ENCODE measurements at places on chromosomes 5 and 9. TPM values are rescaled to one million over a fixed set of nuclear protein-coding genes. Genes with fewer than 3 reads are reported as not detected.

DNA sequence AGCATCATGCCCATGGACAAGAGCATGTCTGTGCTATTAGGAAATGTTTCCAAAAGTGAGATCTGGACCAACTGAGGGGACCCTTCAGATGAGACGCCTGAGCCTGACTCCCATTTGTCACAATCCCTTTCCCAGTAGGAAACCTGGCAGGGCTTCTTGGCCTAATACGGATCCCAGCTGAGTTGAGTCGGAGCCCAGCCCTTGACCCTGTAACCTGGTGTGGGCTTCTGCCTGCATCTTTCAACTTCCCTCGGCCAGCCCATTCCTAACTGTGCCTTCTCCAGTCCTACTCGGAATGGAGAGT, 148.3 kb downstream of the IRX2 start:
- no peak for DNase-seq
- H3K27ac ChIP-seq: no peak overlapping the region
- H3K4me1 ChIP-seq: peaks cover 6% of the 10 kb centered on the region
- no peaks in the 10 kb centered on the region for H3K27me3 ChIP-seq

- no peaks in the 10 kb centered on the region for H3K4me1 ChIP-seq
- peak; percentile 49 for DNase-seq
- peak overlapping the region; percentile 65 for H3K4me3 ChIP-seq
- peaks cover 12% of the 10 kb centered on the region for H3K36me3 ChIP-seq
- no peaks in the 10 kb centered on the region for H3K27me3 ChIP-seq
These were observed 53.0 kb downstream of the CDC14B start for GRCh38 chr9:96566498-96567202.

GRCh38 chr5:83556190-83556589, 84.6 kb downstream of the VCAN start:
- peaks cover 56% of the 10 kb centered on the region for H3K36me3 ChIP-seq
- no peak for DNase-seq
- no peak overlapping the region for H3K4me3 ChIP-seq
- no peaks in the 10 kb centered on the region for H3K4me1 ChIP-seq
- H3K27me3 ChIP-seq: no peaks in the 10 kb centered on the region
- no peak overlapping the region for H3K27ac ChIP-seq

DNA sequence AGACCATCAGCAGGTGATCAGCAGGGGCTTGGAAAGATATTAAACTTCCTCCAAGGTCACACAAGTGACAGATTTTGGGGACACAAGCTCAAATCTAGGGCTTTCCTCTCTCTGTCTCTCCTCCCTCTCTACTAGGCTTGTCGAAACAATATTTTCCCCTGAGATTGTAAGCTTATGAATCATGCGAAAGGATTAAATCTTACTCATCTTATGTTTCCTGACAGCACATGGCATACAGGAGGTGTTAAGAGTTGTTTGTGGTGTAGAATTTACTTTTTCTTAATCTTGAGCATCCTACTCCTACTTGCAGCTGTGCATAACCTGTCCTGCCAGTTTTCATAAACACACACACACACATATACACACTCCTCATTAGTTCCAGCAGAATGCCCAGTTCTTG, 186.3 kb downstream of the MARCHF11 start:
- no peaks in the 10 kb centered on the region for H3K36me3 ChIP-seq
- H3K4me1 ChIP-seq: no peaks in the 10 kb centered on the region
- no peak overlapping the region for H3K4me3 ChIP-seq

GRCh38 chr5:59609501-59610265, 283.8 kb downstream of the PDE4D start:
- no peak overlapping the region for H3K4me3 ChIP-seq
- DNase-seq: no peak
- no peak overlapping the region for H3K27ac ChIP-seq
- H3K36me3 ChIP-seq: no peaks in the 10 kb centered on the region

DNA sequence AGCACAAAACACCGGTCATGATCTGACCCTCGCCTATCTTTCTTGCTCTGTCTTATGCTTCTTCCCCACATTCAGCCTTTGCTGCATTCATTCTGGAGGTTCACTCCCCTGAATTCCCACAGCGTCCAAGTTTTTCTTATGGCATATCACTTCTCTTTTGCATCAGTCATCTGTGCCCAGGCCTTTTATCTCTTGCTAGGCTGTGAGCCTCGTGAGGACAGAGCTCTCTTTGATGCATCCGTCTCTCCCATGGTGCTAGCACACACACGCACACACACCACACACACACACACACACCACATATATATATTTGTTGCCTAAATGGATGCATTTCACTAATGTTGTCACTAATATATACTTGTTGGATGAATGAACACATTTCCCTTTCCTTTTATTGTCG, 45.8 kb upstream of the ATG10 start:
- H3K4me3 ChIP-seq: no peak overlapping the region
- no peak overlapping the region for H3K27ac ChIP-seq
- no peaks in the 10 kb centered on the region for H3K4me1 ChIP-seq
- no peak for DNase-seq

GRCh38 chr9:114787781-114788498, 17.9 kb downstream of the TNFSF15 start:
- H3K4me1 ChIP-seq: peaks cover 5% of the 10 kb centered on the region
- DNase-seq: no peak
- H3K36me3 ChIP-seq: no peaks in the 10 kb centered on the region
- no peaks in the 10 kb centered on the region for H3K27me3 ChIP-seq
- H3K4me3 ChIP-seq: no peak overlapping the region

- no peak for DNase-seq
- no peak overlapping the region for H3K27ac ChIP-seq
- H3K36me3 ChIP-seq: no peaks in the 10 kb centered on the region
- H3K27me3 ChIP-seq: peaks cover 8% of the 10 kb centered on the region
- peaks cover 7% of the 10 kb centered on the region for H3K4me1 ChIP-seq
These were observed 797 bp downstream of the FAM78A start for GRCh38 chr9:131275332-131276093.

DNA sequence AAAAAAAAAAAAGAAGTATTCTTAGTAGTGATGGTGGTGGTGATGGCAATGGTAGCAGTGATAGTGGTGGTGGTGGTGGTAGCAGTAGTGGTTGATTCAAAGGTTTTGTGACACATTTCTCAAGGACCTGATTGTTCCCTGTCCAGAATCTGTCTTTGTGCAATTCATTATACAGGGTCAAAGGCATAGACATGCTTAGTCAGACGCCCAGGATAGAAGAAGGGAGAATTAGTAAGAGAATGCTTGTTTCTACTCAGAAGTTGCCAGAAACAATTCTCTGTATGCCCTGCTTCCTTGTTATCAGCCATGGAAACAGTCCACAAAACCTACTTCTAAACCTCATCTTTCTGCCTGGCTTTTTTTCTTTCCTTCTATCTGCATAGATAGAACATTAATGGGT, 89.4 kb downstream of the SLC44A1 start:
- no peaks in the 10 kb centered on the region for H3K27me3 ChIP-seq
- H3K4me3 ChIP-seq: no peak overlapping the region
- H3K36me3 ChIP-seq: 0 out of 2 replicates have a peak, but pooled peaks cover 5% of the 10 kb centered on the region
- DNase-seq: no peak
- H3K27ac ChIP-seq: no peak overlapping the region
- H3K4me1 ChIP-seq: no peaks in the 10 kb centered on the region

DNA sequence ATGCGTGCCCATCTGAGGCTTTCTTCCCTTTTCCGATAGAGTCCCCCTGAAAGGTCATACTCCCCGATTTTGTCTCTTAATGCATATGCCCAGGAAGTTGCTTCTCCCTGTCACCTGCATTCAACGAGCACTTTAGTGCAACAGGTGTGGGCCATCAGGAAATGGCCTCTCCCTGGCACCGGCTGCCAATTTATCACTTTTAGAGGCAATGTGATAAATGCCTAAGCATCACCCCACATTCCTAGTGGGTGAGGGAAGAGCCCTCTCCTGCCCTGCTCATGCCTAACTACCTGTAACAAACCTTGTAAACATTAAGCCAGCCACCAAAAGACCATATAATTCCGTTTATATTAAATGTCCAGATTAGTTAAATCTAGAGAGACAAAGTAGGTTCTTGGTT, 1.1 kb upstream of the SNAPC3 start:
- H3K36me3 ChIP-seq: peaks cover 10% of the 10 kb centered on the region
- no peak for DNase-seq
- no peak overlapping the region for H3K4me3 ChIP-seq
- H3K27me3 ChIP-seq: no peaks in the 10 kb centered on the region
- no peak overlapping the region for H3K27ac ChIP-seq

- DNase-seq: no peak
- H3K36me3 ChIP-seq: no peaks in the 10 kb centered on the region
- no peak overlapping the region for H3K4me3 ChIP-seq
- H3K27ac ChIP-seq: no peak overlapping the region
These were observed 2.9 kb downstream of the TGFBI start for GRCh38 chr5:136031711-136032110.

GRCh38 chr9:90064971-90065370, 460.2 kb downstream of the GADD45G start:
- H3K27me3 ChIP-seq: peaks cover 3% of the 10 kb centered on the region
- peaks cover 5% of the 10 kb centered on the region for H3K36me3 ChIP-seq
- no peak overlapping the region for H3K27ac ChIP-seq
- no peak for DNase-seq
- H3K4me3 ChIP-seq: no peak overlapping the region

DNA sequence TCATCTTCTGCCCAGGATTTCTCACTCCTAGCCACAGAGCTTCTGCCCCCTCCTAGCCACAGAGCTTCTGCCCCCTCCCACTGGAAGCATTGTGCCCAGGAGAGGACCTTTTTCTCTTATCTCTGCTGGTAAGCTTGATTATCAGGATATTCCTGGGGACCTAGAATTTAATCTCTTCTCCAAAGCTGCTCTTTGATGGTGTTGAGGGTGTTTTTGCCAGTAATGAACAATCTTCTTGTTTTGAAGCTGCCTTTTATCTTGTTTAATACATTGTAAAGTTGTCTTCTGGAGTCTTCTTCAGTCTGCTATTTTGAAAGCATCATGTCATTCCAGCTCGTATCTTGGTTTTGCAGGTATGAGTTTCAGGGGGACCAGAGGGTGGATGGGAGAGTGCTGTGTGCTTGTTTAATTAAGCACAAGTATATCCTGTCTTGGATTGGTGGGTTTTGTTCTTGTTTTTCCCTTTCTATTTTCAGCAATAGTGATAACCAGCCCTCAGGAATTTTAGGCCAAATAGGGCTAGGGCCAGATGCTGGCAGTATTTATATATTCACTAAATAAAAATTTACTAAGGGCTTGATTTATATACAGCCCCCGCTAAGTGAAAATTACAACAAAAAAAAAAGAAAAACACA, 214.0 kb upstream of the DMRT1 start:
- no peaks in the 10 kb centered on the region for H3K27me3 ChIP-seq
- H3K4me3 ChIP-seq: no peak overlapping the region
- H3K27ac ChIP-seq: no peak overlapping the region
- H3K4me1 ChIP-seq: peaks cover 12% of the 10 kb centered on the region

GRCh38 chr9:130499804-130500263, 55.1 kb downstream of the ASS1 start:
- no peaks in the 10 kb centered on the region for H3K27me3 ChIP-seq
- no peak overlapping the region for H3K27ac ChIP-seq
- H3K4me3 ChIP-seq: no peak overlapping the region
- peaks cover 68% of the 10 kb centered on the region for H3K36me3 ChIP-seq

GRCh38 chr9:115980502-115980901, 173.1 kb upstream of the PAPPA start:
- H3K4me1 ChIP-seq: peaks cover 5% of the 10 kb centered on the region
- DNase-seq: no peak
- H3K36me3 ChIP-seq: no peaks in the 10 kb centered on the region
- H3K4me3 ChIP-seq: no peak overlapping the region
- no peaks in the 10 kb centered on the region for H3K27me3 ChIP-seq
- no peak overlapping the region for H3K27ac ChIP-seq

DNA sequence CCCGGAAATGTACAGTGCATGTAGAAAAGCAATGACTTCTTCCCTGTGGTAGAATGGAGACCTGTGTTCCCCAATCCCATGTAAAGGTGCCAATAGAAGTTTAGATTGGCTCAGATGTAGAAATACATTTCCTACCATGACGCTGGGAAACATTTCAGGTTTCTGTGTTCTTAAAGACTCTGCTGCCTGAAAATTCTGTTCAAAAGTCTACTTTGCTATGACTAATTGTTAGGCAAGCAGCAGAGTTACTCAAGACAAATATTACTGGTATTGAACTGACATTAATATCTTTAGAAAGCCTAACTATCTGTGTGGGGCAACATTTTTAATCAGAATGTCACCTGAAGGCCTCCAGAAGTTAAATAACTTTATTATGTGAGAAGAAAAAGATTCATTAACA, 75.5 kb upstream of the ELL2 start:
- H3K4me1 ChIP-seq: no peaks in the 10 kb centered on the region
- H3K4me3 ChIP-seq: no peak overlapping the region
- H3K27ac ChIP-seq: no peak overlapping the region
- no peaks in the 10 kb centered on the region for H3K36me3 ChIP-seq

DNA sequence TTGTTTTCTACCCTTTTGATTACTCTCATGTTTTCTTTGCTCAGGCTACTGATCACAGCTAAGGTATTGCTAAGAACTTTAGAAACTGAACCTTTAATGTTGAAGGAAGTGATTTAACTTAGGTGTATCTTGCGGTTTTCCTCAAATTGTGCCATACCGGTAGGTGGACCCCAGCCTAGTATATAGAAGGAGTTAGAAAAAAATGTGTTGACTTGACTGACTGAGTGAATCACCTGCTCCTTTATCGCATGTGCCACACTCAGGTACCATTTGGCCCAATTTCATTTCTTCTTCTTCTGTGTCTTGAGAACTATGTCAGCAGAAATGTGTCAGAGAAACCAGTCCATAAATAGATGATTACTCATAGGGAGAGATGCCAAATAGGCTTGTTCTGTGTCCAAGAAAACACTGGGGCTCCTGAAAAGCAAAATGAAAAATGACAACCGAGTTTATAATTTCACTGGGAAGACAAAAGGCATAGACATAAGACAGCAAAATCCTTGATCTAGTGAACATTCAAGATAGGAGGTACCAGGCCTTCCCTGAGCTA, 19.4 kb downstream of the PLPPR1 start:
- DNase-seq: no peak
- no peaks in the 10 kb centered on the region for H3K36me3 ChIP-seq
- H3K4me1 ChIP-seq: no peaks in the 10 kb centered on the region

GRCh38 chr9:116005205-116005604, 148.4 kb upstream of the PAPPA start:
- H3K4me1 ChIP-seq: peaks cover 17% of the 10 kb centered on the region
- H3K27ac ChIP-seq: no peak overlapping the region
- no peaks in the 10 kb centered on the region for H3K27me3 ChIP-seq
- DNase-seq: no peak
- no peaks in the 10 kb centered on the region for H3K36me3 ChIP-seq
- H3K4me3 ChIP-seq: no peak overlapping the region

- no peaks in the 10 kb centered on the region for H3K4me1 ChIP-seq
- H3K36me3 ChIP-seq: no peaks in the 10 kb centered on the region
- DNase-seq: no peak
- no peaks in the 10 kb centered on the region for H3K27me3 ChIP-seq
- no peak overlapping the region for H3K27ac ChIP-seq
These were observed 244.1 kb downstream of the ELAVL2 start for GRCh38 chr9:23581931-23582330.

TTLL11 gene
- 8.8 TPM for total RNA-seq

FAM53C gene
- total RNA-seq: 40.5 TPM

COL5A1 gene
- total RNA-seq: 32.1 TPM

HTR4 gene
- not detected for total RNA-seq

ACOT12 gene
- total RNA-seq: not detected

SH3GLB2 gene
- 21.1 TPM for total RNA-seq

PTGS1 gene
- 1.2 TPM for total RNA-seq

SPINK7 gene
- total RNA-seq: not detected

HINT2 gene
- 28.2 TPM for total RNA-seq

PRRC1 gene
- total RNA-seq: 65.8 TPM

PFN3 gene
- not detected for total RNA-seq

CCDC183 gene
- not detected for total RNA-seq

Measured in SJCRH30 (cell line).